Thoracic aorta (tissue), 2 donors: ENCODE measurements at places on chromosomes 7 and 10.
A peak's percentile ranks its signal among the peaks of the same experiment; 100 is the strongest.

GRCh38 chr10:70677620-70678249 lies 5.4 kb downstream of the ADAMTS14 start:
- no peaks in the 10 kb centered on the region for H3K36me3 ChIP-seq
- peaks cover 14% of the 10 kb centered on the region for H3K4me1 ChIP-seq
- no peak overlapping the region for H3K4me3 ChIP-seq
- DNase-seq: no peak
- H3K27ac ChIP-seq: no peak overlapping the region

DNA sequence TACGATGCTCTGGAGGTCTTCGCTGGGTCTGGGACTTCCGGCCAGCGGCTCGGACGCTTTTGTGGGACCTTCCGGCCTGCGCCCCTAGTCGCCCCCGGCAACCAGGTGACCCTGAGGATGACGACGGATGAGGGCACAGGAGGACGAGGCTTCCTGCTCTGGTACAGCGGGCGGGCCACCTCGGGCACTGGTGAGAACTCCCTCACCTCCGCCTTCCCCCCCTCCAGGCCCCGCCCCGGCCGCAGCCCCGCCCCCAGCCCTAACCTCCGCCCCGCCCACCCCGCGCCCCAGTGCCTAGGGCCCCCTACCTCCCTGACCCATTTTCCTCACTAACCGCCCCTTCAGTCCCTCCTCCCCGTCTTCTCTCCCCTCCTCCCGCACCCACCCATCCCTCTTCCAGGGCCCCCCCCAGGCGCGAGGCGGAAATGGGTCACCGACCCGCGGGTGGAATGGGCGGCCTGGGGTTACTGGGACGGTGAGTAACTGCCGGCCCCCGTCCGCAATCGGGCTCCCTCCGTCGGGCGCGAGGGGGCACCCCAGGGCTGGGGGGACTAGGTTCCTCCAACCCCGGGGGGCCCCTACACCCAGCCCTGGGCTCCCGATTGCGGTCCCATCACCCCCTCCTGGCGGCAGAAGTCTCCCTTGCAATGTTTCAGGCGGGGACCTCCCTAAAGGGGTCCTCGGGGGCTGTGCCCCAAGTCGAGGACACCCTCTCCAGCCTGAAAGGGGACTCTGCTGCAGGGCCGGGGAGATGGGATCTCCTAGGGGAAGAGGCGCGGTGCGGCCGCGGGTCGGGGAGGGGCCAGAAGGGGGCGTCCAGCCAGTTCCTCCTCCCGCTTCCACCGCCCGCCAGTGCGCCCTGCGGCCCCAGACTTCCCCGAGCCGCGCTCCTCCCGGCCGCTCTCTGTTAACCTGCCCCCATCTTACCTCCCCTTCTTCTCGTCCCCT lies 2.1 kb downstream of the PCOLCE start:
- DNase-seq: no peak
- peak overlapping the region; percentile 92 for H3K27ac ChIP-seq
- H3K36me3 ChIP-seq: no peaks in the 10 kb centered on the region
- peak overlapping the region; percentile 96 for H3K4me3 ChIP-seq
- no peaks in the 10 kb centered on the region for H3K27me3 ChIP-seq

- no peaks in the 10 kb centered on the region for H3K4me1 ChIP-seq
- H3K27me3 ChIP-seq: no peaks in the 10 kb centered on the region
- no peak overlapping the region for H3K27ac ChIP-seq
- no peak overlapping the region for H3K4me3 ChIP-seq
- no peak for DNase-seq
Measured at GRCh38 chr7:3495954-3496353, 194.9 kb downstream of the SDK1 start.

GRCh38 chr7:47492716-47493325 lies 89.1 kb downstream of the TNS3 start:
- H3K27ac ChIP-seq: no peak overlapping the region
- no peak overlapping the region for H3K4me3 ChIP-seq
- peaks cover 69% of the 10 kb centered on the region for H3K4me1 ChIP-seq
- DNase-seq: no peak
- no peaks in the 10 kb centered on the region for H3K36me3 ChIP-seq

DNA sequence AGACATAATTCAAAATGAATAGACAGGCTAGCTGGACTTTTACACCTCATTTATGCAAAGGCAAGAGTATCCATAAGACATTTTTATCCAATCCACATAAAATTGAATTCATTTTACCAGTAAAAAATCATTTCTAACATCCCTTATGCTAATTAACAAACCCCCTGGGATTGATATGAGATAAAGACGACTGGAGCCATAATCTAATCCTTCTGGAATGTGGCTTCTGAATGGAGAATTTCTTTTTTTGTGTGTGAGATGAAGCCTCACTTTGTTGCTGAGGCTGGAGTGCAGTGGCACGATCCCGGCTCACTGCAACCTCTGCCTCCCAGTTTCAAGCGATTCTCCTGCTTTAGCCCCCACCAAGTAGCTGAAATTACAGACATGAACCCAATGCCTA lies 90.4 kb downstream of the AKR1D1 start:
- no peak for DNase-seq
- H3K27me3 ChIP-seq: no peaks in the 10 kb centered on the region
- H3K4me3 ChIP-seq: no peak overlapping the region
- no peak overlapping the region for H3K27ac ChIP-seq

DNA sequence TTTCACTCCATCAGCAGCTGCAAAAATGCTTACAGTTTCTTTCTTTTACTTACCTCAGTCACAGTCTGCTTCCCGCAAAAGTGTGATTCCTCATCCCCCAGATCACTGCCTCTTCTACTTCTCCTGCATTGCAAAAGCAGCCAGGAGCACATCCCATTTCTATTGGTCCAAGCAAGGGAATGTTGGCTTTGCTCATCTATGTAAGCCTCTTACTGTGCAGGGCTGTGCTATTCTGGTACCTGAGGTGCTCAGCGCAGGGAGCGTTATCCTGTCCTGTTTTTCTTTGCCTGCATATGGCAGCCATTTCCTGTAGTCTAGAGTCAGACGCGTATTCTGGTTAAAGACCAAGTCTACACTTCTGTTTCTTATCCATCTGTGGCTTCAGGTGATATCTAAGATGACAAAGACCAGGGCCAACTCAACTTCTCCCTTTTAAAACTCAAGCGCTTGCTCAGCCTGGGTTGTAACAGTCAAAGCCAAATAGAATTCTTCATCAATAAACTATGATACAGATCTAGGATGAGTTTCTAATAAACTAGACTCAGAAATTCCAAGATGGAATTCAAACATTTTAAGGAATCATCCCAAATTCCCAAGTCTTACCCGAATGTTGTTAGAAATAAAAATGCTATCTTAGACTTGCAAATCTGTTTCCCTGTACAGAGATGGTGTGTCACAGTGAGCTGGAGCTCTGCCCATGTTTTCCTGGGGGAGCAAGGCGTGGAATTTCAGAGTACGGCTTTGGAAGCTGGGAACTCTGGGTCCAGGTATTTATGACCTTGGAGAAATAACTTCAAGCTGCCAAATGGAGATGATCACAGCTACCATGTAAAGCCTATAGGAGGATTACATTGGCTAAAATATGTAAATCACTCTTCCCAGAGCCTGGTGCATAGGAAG lies 6.1 kb upstream of the RBM17 start:
- no peaks in the 10 kb centered on the region for H3K27me3 ChIP-seq
- DNase-seq: no peak
- no peaks in the 10 kb centered on the region for H3K4me1 ChIP-seq
- no peaks in the 10 kb centered on the region for H3K36me3 ChIP-seq
- H3K4me3 ChIP-seq: no peak overlapping the region

DNA sequence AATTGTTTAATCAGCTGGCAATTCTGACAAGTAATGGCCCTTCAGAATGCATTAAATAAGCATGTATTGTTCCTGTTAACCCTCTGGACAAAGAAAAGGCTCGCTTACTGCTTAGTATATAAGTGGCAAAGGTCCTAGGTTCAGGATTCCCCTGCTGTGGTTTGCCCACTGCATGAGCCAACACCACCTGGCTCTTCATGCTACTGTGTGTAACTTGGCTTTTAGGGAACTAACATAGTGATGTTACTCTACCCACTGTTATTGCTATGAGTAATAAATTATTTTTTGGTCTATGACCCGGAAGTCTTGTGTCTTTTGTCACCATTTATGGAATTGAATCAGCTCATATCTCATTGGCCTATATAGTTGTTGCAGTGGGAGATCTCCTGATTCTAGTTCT lies 791.7 kb upstream of the PHF14 start:
- no peaks in the 10 kb centered on the region for H3K4me1 ChIP-seq
- no peak for DNase-seq
- no peaks in the 10 kb centered on the region for H3K36me3 ChIP-seq

DNA sequence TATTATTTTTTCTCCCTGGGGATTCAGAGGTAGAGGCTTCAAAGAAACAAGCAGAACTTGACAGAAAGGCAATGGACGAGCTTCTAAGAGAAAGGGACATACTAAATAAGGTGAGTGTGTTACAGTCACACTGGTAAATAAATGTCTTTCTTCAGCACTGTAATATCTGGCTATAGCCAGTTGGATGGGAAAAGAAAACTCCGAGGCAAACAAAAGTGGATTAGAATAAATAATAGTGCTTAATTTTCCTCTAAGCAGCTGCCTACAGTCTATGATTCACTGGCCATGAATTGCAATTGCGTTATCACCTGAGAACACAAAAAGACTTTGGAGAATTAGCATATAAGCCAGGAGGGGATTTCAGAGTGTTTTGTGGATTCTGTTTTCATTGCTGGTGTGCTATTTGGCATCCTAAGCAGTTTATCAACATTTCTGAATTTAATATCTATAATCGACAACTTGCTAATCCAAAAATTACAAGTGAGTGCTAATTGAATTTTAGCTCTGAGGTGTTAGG lies 23.2 kb downstream of the CFAP58 start:
- H3K4me3 ChIP-seq: no peak overlapping the region
- H3K36me3 ChIP-seq: no peaks in the 10 kb centered on the region
- no peaks in the 10 kb centered on the region for H3K27me3 ChIP-seq
- H3K4me1 ChIP-seq: no peaks in the 10 kb centered on the region
- H3K27ac ChIP-seq: no peak overlapping the region
- DNase-seq: no peak

DNA sequence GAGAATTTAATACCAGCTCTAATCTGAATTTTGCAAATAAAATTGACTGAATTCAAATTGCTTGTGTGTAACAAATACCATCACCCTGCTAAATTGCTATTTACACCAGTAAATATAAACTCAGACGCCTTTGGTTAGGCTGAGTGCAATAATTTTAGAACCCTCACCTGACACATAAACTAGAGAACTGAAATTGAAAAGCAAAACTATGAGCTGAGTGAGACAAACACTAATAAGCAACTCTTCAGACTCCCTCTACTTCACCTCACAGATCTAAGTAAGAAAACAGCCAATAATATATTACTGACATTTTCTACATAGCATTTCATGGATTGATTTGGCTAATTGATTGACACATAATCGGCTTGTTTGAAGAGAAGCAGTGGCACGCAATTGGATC lies 621.2 kb downstream of the REEP3 start:
- no peak overlapping the region for H3K27ac ChIP-seq
- no peak overlapping the region for H3K4me3 ChIP-seq
- H3K4me1 ChIP-seq: no peaks in the 10 kb centered on the region
- H3K27me3 ChIP-seq: no peaks in the 10 kb centered on the region
- DNase-seq: no peak

GRCh38 chr10:123180101-123181090 lies 26.2 kb downstream of the BUB3 start:
- H3K27me3 ChIP-seq: no peaks in the 10 kb centered on the region
- no peaks in the 10 kb centered on the region for H3K4me1 ChIP-seq

DNA sequence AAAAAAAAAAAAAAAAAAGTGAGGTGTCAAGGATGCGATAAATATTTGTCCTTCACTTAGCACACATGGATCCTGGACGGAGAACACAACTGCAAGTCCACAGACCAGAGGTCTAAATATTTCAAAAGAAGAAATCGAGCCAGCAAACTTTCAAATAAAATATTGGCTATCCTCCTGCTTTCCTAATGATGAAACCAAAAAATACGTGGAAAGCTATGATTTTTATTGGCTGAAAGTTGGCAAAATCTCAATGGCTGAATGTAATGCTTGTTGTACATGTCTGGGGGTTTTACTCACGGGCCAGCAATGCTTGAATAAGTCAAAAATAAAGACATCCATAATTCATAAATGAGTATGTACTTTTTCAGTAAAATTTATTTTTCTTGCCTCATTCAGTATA lies 19.0 kb upstream of the MGMT start:
- no peaks in the 10 kb centered on the region for H3K4me1 ChIP-seq
- DNase-seq: no peak
- no peak overlapping the region for H3K27ac ChIP-seq

GRCh38 chr10:48964038-48964437 lies 24.4 kb upstream of the LRRC18 start:
- H3K27ac ChIP-seq: no peak overlapping the region
- DNase-seq: no peak
- no peaks in the 10 kb centered on the region for H3K4me1 ChIP-seq
- H3K36me3 ChIP-seq: no peaks in the 10 kb centered on the region
- H3K27me3 ChIP-seq: no peaks in the 10 kb centered on the region

DNA sequence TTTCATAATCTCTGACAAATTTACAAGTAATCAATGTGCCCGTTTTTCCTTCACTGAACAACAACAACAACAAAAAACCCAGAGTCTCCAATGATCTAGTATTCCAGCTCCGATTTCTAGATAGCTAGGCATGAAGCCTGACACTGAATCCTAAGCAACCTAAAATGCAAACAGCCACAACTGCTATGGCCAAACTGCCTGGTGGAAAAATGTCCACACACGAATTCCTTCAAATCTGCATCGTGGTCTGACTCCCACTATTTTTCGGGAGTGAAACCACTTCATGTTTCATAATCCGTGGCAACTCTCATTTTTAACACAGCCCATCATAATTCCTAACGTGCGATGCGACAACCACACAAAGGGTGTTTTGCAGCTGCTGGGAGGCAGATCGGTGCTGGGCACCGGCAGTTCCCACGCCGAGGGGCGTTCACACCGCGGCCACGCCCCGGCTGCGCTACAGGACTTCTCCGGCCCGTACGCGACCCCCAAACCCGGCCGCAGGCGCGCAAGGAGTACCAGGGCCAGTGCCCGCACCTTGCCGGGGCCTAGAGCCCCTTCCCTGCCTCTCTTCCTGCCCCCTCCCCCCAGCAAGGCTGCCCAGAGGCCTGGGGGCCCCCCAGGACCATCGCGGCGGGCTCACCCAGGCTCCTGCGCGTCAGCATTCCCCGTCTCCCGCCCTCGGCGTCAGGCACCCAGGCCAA lies 814 bp downstream of the RUFY2 start:
- no peak for DNase-seq
- no peaks in the 10 kb centered on the region for H3K27me3 ChIP-seq
- H3K36me3 ChIP-seq: no peaks in the 10 kb centered on the region
- H3K4me3 ChIP-seq: peak overlapping the region; percentile 98
- peak overlapping the region; percentile 88 for H3K27ac ChIP-seq
